Substantia nigra (tissue), 51 donors: ENCODE measurements at places on chromosomes 11 and 22.

GRCh38 chr22:22219140-22219996, 25.2 kb upstream of the VPREB1 start:
- DNase-seq = no peak

DNA sequence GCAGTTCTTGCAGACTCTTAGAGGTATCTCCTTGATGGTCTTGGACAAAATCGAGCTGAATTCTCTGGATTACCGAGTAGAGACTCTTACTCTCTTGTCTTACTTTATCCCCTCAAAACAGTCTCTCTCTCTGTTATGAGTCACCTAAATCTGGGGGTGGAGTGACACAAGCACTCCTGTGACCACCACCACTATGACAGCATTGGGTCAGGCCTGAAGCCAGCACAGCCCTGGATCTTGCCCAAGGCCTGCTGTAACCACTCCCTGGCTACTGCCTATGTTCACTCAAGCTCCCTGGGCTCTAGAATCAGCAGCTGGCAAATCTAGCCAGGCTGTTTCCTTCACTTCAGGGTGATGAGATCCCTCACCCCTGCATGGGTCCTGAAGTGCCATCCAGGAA, 662.5 kb downstream of the LUZP2 start:
- no peak for DNase-seq

- DNase-seq = no peak
These were observed 10.4 kb downstream of the LMNTD2 start for GRCh38 chr11:550021-550745.

DNA sequence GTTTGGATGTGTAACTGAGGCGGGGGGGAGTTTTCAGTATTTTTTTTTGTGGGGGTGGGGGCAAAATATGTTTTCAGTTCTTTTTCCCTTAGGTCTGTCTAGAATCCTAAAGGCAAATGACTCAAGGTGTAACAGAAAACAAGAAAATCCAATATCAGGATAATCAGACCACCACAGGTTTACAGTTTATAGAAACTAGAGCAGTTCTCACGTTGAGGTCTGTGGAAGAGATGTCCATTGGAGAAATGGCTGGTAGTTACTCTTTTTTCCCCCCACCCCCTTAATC, 2.3 kb downstream of the MALAT1 start:
- DNase-seq = no peak

- no peak for DNase-seq
These were observed 275.4 kb upstream of the MPPED2 start for GRCh38 chr11:30861531-30861930.

DNA sequence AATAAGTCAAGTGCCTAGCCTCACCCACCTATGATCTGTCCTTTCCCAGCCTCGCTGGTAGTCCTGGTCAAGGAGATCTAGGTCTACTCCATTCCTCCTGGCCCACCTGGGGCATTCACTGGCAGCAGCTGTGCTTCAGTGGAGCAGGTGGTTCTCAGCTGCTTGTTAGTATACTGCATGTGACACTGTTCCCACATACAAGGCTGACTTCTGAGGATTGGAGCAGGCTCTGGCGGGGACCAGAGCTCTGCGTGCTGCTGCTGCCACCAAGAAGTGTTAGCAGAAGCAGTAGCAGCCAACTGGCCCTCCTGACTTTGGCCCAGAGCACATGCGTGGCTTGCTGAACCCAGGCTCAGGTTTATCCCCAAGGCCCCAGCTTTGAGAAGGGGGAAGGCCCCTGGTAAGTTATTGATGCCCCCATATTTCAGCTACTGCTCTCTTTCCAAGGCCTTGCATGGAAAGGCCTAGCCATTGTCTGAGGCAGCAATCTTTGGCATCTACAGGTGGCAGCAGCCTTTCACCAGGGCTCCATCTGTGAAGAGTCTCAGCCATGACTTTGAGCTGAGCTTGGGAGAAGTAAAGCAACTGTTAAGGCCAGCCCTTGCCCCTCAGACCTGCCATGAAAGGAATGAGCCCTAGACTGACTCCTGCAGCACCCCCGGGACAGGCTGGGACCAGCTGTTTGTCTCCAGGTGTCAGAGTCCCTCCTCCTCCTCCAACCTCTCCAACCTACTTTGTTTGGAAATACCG, 26.5 kb downstream of the ARHGAP1 start:
- DNase-seq = no peak

- no peak for DNase-seq
These were observed 217.0 kb downstream of the NAV2 start for GRCh38 chr11:19929655-19930054.

DNA sequence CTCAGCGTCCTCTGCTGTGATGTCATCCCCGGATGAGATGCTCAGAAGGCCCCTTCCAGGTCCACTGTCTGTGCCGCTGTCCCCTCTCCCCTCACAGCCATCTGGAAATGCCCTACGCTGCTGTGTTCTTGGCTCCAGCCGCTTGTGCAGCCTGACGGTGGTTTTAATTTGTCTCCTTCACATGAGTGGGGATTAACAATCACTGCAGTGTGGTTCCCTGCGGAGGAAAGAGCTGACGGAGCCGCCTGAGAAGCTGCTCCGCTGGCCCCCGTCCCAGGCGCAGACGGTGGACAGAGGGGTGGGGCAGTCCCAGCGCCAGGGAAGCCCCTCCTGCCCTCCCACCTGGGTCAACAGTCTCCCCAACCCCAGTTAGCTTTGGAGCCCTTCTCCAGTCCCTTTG, 67.5 kb upstream of the PHF21B start:
- no peak for DNase-seq

- no peak for DNase-seq
These were observed 31.8 kb upstream of the GUCY1A2 start for GRCh38 chr11:107050121-107050520.

DNA sequence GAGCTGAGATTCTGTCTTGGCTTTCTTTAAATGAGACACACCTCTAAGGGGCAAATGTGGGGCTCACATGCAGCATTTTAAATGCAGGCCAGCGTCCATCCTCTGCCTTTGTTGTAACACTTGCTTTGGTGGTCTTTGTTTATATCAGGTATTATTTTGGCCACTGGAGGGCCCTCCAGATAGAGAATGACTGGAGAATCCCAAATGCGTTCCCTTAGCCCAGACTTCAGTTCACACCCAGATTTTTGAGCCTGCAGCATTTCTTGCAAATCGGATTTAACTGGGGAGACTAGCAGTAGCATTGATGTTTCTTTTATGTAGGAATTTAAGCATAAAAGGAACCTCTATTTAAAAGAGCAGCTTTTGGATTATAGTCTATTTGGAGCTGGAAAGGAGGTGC, 200.2 kb upstream of the SORL1-AS1 start:
- DNase-seq = no peak

DNA sequence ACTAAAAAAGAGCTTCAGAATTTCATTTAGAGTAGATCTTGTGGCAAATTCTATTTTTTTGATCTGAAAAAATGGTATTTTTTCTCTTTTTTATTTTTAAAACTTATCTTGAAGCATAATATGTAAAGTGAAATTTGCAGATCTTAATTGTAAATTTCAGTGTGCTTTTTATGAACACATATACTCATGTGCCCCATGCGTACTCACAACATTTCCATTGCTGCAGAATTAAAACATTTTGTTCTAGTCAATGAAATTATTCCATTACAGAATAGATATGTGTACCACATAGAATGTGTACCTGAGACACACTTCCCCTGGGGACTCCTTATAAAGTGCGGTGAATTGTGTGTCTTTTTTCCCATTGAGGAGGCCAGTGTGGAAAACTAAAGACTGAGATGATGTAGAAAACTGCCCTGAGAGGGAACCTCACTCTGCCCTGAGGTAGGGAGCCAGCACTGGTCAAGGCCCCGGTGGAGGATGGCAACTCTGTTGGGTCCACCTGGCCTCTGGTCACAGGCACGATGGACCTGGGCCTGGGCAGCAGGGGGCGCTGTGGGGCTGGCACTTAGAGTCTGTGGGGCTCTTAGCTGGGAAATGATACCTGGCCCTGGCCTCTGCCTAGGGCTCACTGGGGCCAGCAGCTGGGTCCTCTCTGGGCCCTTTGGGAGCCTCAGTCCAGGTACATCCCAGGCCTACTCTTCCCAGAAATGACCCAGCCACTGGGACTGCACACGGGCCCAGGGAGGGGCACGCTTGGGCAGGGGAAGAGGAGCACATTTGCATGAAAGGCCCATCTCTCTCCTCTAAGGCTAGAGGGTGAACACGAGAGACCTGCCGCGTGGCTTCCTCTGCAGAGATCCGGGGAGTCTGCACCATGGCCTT, 77.9 kb upstream of the TOP3B start:
- DNase-seq = no peak

- peak; percentile 20 for DNase-seq
These were observed 17.5 kb downstream of the KCNJ5 start for GRCh38 chr11:128908391-128909246.

- DNase-seq = no peak
These were observed 123.6 kb downstream of the CCDC34 start for GRCh38 chr11:27239305-27239942.

- no peak for DNase-seq
These were observed 19.8 kb downstream of the DLAT start for GRCh38 chr11:112044961-112045360.

GRCh38 chr22:28711820-28712777, 29.5 kb downstream of the CHEK2 start:
- no peak for DNase-seq

GRCh38 chr22:25779426-25779825, 37.4 kb downstream of the MYO18B start:
- DNase-seq = no peak

- DNase-seq = no peak
These were observed 2.9 kb upstream of the HORMAD2 start for GRCh38 chr22:30077279-30077880.

DNA sequence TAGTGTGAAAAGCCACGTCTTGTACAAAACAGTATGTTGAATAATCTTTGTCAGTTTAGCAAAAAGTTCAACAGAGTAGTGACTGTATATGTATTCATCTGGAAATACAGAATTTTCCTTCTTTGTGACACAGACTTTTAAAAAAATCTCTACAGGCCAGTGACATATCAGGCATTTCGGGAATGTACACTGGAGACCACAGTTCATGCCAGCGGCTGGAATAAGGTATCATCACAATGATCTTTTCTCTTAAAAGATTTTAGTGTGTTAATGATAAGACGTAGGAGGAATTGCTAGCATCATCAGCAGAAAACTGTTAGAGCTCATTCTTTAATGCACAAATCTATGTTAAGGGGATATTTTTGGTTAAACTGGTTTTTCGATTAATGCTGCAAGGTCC, 57.4 kb downstream of the BCL2L13 start:
- no peak for DNase-seq

DNA sequence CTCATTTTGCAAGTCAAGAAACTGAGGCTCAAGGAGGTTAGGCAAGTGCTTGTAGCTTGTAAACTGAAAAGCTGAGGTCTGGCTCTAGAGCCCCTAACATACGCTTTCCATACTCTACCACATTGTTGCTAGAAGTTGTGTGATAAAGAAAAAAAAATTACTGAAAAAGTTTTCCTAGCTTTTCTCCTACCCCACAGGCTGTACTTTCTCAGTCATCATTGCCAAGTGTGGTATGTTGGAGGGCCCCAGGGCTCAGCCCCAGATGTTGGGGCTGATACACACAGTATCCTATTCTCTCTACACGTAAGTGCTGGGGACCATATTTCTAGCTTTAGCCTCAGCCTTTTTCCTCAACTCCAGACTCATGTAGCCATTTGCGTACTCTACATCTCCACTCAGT, 16.0 kb downstream of the KREMEN1 start:
- DNase-seq = no peak

DNA sequence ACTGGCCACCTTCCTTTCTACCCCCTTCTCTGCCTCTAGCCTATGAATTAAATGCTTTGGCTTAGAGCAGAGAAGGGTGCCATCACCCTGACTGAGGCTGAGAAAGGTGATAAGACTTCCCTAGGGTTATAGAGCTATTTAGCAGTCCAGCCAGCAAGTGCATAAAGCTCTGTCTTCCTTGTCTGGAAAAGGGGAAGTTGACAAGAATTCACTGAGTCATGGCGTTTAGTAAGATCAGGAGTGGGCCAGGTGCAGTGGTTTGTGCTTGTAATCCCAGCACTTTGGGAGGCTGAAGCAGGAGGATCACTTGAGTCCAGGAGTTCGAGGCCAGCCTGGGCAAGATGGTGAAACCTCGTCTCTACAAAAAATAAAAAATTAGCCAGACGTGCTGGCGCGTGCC, 63.1 kb downstream of the LHFPL7 start:
- DNase-seq = no peak

DNA sequence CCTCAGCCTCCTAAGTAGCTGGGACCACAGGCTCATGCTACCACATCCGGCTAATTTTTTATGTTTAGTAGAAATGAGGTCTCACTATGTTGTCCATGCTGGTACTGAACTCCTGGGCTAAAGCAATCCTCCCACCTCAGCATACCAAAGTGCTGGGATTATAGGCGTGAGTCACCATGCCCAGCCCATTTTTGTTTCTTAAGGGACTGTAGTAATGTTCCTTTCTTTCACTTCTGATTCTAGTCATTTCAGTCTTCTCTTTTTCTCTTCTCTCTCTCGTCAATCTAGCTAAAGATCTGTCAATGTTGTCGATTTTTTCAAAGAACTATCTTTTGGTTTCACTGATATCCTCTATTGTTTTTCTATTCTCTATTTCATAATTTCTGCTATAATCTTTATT, 111.0 kb upstream of the APOA1 start:
- no peak for DNase-seq

DNA sequence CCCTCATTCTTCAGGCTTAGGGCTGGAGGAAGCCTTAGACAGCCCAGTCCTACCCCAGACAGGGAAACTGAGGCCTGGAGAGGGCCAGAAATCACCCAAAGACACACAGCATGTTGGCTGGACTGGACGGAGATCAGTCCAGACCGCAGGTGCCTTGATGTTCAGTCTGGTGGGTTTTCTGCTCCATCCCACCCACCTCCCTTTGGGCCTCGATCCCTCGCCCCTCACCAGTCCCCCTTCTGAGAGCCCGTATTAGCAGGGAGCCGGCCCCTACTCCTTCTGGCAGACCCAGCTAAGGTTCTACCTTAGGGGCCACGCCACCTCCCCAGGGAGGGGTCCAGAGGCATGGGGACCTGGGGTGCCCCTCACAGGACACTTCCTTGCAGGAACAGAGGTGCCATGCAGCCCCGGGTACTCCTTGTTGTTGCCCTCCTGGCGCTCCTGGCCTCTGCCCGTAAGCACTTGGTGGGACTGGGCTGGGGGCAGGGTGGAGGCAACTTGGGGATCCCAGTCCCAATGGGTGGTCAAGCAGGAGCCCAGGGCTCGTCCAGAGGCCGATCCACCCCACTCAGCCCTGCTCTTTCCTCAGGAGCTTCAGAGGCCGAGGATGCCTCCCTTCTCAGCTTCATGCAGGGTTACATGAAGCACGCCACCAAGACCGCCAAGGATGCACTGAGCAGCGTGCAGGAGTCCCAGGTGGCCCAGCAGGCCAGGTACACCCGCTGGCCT, 641 bp downstream of the APOC3 start:
- DNase-seq = no peak

- DNase-seq = no peak
These were observed 38.1 kb downstream of the DBX1 start for GRCh38 chr11:20122131-20122530.

DNA sequence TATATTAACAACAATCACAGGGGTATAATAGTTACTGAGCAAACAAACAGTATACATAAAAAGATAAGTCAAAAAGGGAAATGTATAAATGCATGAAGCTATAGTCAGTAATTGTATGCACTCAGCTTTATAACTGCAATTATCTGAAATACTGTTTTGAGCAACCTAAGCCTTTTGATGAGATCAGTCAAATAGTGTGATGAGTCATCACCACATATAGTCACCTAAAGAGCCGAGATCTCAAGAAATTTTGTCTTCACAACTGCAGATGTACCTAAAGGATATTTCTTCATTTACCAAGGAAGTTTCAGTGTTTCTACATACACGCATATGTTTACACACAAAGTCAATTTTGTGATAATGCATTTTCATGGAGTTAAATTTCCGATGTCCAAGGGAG, 5.4 kb upstream of the OR51A2 start:
- no peak for DNase-seq

GRCh38 chr22:25212337-25212736, 7.1 kb upstream of the CRYBB2 start:
- DNase-seq = no peak
